Amniotic epithelial cell (primary cell): ENCODE measurements at places on chromosomes 7 and 10.
A peak's percentile ranks its signal among the peaks of the same experiment; 100 is the strongest.

GRCh38 chr10:49768329-49768728 is 6.2 kb upstream of the OGDHL start:
- no peak for DNase-seq

DNA sequence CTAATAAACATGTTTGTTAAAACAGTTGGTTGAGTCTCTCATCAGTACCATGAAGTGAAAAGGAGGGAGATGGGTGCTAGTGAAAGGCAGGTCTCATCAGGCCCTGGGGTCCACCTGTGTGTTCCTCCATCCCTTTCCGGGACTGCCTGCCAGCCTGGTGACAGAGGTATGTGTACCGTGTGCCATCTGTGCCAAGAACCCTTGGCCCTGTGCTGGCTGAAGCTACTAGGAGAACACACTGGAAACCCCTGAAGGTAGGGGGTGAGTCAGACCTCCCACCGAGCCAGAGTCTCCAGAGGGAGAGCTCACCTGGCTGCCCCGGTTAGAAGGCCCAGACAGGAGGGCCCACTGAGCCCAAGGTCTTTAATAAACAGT is 2.3 kb downstream of the DDIT4 start:
- peak; percentile 35 for DNase-seq

- no peak for DNase-seq
Observed at GRCh38 chr10:78415111-78415510, 381.4 kb downstream of the RPS24 start.

DNA sequence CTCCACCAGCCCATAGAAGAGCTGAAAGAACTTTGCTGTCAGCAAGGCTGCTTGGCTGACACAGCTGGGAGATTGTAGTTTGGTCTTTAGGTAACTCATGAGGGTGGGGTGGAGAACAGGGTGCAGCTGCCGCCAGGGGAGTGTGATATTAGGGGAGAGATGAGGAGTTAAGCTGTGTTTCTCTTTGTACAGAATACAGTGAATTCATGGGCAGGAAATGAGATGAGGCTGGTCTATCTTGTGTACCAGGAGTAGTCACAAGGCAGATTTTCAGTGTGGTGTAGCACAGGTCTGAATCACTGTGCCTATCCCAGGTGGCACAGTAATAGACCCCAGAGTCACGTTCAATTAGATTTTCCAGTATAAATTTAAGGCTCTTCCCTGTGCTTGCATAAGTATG is 56.6 kb upstream of the TARP start:
- DNase-seq: no peak

GRCh38 chr7:73770002-73770859 is at the start of gene CLDN3:
CLDN3 (minus strand) TSS chr7:73770270; CDS start chr7:73770049, 221 bp downstream.
- DNase-seq: no peak

GRCh38 chr7:128205068-128205467 is 36.0 kb upstream of the LEP start:
- DNase-seq: no peak

- DNase-seq: peak; percentile 21
Observed at GRCh38 chr7:55966851-55967250, 2.5 kb downstream of the NIPSNAP2 start.

DNA sequence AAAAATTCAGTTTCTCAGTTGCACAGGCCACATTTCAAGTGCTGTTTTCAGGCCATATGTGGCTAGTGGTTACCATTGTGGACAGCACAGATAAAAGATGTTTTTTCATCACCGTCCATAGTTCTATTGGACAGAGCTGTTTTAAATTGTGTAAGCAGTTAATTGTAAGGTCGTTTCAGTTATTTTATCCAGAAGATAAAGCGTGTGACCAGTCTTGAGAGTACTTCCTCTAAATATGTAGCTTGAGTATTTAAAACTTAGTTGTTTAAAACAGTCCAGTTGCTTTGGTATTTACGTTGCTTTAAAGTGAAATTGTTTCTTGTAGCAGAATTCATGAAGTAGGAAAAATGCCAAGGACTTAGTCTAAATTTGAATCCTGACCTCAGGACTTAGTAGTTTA is 66.9 kb downstream of the ZNRF2 start:
- DNase-seq: no peak

DNA sequence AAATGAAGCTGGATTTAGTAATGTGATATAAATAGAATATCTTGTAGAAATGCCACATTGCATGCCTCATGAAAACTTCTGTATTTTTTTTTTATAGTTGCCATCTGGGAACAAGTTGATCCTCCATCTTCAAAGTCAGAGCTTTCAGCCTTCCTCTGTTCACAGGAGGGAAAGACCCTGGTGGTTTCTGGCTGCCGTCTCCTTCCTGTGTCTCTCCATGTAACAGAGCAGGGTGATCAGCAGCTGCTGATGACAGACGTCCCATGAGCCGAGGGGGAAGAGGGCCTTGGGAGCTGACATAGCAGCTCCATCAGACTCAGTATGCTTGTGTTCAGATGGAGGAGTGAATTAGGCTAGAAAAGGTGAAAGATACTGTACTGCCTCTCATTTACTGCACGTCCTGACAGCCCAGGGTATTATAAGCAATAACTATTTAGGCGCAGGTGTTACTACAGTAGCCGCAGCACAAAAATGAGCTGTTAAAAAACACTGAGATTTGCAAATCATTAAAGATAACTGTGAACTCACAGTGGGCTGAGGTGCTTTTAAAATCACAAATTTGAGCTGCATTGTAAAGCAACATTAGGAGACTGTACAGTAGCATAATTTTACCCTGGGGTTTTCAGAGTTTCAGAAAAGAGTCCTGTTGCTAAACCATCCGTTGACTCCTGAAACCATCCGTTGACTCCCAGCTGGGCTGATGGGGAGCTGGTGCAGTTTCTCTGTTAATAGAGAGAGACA is 103.3 kb downstream of the CFAP58 start:
- no peak for DNase-seq

- DNase-seq: no peak
Observed at GRCh38 chr10:75108684-75109458, 2.6 kb upstream of the SAMD8 start.
